ENCODE measurements at places on chromosomes 2 and 18.

- no peak for DNase-seq
Measured at GRCh38 chr2:114009205-114009944, 119.5 kb downstream of the ACTR3 start.

DNA sequence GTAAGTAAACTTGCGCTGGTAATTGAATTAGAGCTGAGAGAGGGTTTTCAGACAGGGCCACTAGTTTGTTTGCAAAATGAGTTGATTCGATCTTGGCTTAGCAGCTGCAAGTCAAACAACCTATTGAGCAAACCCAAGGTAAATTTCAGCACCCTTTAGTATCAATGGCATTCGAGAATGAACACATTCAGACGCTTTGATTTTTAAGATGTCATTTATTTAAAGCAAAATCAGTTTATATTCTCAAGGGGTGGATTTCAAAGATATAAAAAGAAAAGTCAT lies 44.2 kb downstream of the TGIF1 start:
- no peak for DNase-seq

- DNase-seq = no peak
Measured at GRCh38 chr2:211328126-211328525, 771.7 kb downstream of the CPS1 start.

- no peak for DNase-seq
Measured at GRCh38 chr2:144248350-144249034, 271.4 kb downstream of the ZEB2 start.

- no peak for DNase-seq
Measured at GRCh38 chr2:111617299-111618225, 266.4 kb downstream of the ANAPC1 start.

DNA sequence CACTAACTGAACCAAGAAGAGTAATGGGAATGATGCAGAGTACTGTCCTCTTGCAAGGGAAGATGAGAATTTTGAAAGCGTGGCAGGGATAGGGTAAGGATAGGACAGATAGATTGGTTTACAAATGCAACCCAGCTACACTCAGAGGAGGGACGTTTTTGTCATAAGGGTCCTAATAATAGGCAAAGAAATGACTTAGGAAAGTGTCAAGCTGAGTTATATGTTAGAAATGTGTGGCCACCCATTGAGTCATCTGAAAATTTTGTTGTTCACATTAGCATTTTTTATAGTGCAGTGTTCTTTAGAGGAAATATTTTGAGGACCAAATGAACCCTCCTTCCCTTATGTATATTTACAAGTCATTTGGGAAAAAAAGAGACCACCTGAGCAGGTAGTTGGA lies 137.5 kb downstream of the PHLPP1 start:
- DNase-seq = no peak

DNA sequence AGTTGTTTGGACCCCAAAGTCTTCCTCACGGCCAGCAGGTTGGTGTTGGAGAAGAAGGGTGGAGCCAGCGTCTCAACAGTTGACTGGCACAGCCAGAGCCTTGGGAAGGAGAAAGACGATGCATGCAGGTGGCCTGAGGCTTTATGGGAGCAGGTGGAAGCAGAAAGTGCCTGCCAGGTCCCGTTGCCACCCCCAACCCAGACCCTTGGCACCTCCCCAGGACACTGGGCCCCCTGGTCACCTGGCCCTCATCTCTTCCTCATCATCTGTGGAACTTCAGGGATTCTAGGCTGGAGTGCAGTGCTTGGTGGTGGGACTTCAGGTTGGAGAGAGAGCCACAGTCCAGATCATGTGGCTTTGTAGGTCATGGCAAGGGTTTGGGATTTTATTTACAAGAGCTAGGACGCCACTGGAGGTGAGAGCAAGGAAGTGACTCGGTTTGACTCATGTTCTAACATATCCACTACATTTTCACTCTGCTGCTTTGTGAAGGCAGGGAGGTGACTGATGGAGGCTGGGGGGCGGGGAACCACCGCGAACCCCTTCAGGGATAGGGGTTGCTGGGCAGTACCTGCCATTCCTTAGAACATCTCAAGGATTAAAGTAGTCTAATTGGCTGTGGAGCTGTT lies 62.5 kb upstream of the B3GNT7 start:
- no peak for DNase-seq

DNA sequence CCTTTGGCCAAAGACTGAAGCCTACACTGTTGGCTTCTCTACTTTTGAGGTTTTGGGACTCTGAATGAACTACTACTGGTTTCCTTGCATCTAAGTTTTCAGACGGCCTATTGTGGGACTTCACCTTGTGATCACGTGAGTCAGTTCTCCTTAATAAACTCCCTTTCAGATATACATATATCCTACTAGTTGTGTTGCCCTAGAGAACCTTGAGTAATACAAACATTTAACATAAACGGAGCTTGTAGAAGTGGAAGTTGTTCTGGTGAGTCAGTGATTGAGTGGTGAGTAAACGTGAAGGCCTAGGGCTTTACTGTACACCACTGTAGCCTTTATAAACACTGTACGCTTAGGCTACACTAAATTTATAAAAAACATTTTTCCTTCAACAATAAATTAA lies 107.2 kb upstream of the CDH2 start:
- no peak for DNase-seq

DNA sequence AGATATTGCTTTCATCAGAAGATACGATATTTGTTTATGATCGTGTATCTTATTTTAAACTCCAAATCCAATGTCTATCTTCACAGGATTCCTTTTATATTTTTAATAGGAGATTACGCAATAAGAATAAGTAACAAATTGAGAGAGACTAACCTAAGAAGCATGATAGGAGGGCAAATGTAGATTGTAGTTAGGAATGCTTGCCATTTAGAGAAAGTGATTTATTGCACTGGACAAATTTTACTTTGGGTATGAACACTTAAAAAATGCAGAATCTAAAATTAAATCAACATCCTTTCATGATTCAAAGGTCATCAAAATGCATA lies 563.4 kb upstream of the POU3F3 start:
- no peak for DNase-seq

DNA sequence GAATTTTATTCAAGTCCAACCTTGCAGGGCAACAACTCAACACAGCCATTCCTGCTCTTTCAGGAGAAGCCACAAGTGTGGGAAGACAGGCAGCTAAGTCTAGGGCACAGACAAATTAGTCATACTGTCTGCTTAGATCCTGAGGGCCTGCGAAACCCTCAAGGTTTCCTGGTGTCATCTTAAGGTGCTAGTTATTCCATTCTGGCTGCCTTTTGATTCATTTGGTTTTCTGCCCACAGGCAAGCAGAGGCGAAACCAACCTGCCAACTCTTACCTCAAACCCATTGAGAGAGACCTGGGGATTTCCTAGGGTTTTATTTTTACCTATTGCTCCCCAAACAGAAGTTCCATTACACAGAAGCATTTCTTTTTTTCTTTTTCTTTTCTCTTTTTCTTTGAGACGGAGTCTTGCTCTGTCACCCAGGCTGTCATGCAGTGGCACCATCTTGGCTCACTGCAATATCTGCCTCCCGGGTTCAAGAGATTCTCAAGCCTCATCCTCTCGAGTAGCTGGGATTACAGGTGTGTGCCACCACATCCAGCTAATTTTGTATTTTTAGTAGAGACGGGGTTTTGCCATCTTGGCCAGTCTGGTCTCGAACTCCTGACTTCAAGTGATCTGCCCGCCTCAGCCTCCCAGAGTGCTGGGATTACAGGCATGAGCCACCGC lies 23.7 kb upstream of the SCYGR1 start:
- DNase-seq = no peak

DNA sequence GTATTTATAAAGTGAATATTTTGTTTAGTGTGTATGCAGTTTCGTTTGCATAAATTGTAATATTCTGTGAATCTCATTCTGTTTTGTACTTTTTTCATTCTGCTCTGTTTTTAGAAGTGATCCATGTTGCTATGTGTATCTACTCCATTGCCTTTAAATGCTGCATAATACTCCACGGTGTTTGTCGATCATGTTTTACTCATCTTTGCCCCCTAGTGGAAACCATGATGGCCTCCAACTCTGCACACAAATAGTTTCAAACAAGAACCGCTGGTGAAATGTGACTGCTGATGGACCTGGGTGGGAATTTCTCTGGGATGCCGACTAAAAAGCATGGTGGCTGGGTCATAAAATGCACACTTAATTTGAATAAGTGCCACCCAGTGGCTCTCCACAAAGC lies 32.0 kb upstream of the SKOR2 start:
- no peak for DNase-seq

- no peak for DNase-seq
Measured at GRCh38 chr2:133847591-133847990, 279.3 kb upstream of the NCKAP5 start.

GRCh38 chr2:196293751-196294515 lies 122.6 kb upstream of the STK17B start:
- no peak for DNase-seq

DNA sequence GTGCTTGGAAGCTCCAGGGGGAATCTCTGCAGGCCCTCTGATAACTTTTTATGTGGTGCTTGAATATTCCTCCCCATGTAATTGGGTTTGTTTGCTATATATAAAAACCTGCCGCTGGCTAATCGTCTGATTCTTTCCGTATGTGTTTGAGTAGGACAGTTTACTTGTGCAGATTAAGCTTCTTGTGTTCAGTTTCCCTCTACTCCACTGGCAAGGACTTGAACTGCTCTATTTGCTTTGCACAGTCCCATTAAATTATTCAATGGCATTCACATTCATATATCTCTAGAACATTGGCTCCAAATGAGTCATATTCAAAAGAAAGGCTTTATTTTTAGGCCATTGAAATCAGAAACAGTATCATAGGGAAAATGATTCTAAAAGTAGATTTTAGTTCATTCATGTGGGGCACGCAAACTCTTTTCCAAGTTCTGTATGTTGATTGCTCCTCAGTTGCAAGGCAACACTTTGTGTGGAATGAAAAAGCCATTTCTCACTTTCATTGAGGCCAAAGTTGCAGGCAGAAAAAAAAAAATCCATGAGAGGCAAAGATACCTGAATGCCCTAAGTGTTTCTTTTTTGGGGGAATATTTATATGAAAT lies 1682.3 kb upstream of the PIK3C3 start:
- no peak for DNase-seq

- DNase-seq = no peak
Measured at GRCh38 chr2:5093056-5093455, 599.1 kb upstream of the SOX11 start.

DNA sequence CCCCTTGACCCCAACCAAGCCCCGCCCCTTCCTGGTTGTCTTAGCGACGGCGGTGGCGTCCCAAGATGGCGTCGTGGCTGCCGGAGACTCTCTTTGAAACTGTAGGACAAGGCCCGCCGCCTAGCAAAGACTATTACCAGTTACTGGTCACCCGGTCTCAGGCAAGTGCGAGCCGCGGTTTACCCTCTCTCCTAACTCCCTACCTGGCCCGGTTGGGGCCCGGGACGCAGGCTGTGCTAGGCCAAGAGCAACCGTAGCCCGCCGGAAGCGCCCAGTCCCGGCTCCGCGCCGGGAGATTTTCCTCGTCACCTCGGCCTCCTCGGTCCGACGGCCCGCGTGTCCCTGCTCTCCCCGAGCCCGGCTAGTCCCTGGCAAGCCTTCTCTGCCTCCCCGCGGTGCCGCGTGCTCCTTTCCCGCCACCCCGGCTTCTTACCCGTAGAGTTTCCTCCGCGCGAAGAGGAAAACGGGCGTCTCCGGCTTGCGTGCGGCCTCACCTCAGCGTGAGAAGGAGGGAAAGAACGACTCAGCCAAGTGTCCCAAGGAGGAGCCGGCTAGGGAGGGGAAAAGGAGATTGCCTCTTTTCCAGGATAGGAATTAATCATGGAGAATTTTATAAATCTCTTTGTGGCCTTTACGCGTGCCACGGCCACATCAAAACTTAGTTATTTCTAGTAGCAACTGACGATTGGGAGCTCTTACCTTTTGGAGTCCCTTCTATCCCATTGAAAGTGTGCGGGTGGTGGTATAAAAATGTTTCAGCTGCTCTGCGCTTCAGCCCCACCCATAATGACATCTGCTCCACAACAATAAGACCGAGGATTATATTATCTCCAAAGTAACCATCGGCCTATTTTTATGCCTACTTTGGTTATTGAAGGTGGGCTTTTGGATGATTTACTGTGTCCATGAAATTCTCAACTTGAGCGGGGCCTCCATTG lies at the start of gene FBXO36:
Gene FBXO36 (plus strand): TSS at position 55 of the 938 bp plus-strand sequence. CDS start 11 bp downstream, at position 66.
- DNase-seq = peak; percentile 88

DNA sequence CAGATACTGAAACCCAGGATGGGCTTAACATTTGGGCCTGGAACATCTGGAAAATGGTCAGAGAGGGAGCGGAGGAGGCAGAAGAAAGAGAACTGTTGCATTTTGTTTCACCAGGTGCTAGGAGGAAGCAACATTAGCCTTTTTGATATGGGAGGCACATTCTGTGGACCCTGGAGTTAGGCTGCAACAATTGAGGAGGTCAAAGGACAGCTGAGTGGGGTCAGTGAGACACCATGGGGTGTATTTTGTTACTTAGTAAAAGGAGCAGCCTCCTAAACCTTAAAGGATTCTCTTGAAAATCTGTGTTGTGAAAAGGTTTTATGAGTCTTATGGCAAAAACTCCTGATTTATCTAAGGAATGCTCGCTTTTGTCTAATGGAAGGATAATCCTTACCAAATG lies 124.9 kb downstream of the GREB1L start:
- no peak for DNase-seq

- DNase-seq = no peak
Measured at GRCh38 chr2:120225549-120226065, 2.4 kb upstream of the TMEM185B start.

GRCh38 chr2:237542001-237542704 lies 24.2 kb upstream of the PRLH start:
- no peak for DNase-seq

DNA sequence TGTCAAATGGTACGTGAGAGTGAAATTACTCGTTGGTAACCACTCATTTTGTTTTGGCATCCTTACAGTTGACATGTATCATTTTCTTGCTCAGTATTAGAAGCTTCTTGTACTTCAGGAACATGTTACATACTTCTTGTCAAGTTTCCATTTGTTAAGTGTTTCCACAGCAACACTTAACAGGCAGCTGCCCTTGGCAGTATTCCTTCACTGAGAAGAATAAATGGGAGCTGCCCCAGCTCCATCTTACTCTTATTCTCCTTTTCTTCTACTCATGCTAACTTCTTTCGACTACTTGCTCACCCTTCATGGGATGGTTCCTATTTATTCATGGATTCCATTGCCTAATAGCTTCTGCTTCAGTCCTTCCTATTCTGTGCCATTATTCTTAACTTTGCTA lies 60.1 kb upstream of the TUBA3E start:
- no peak for DNase-seq

- no peak for DNase-seq
Measured at GRCh38 chr18:9685615-9685890, 22.5 kb upstream of the RAB31 start.

DNA sequence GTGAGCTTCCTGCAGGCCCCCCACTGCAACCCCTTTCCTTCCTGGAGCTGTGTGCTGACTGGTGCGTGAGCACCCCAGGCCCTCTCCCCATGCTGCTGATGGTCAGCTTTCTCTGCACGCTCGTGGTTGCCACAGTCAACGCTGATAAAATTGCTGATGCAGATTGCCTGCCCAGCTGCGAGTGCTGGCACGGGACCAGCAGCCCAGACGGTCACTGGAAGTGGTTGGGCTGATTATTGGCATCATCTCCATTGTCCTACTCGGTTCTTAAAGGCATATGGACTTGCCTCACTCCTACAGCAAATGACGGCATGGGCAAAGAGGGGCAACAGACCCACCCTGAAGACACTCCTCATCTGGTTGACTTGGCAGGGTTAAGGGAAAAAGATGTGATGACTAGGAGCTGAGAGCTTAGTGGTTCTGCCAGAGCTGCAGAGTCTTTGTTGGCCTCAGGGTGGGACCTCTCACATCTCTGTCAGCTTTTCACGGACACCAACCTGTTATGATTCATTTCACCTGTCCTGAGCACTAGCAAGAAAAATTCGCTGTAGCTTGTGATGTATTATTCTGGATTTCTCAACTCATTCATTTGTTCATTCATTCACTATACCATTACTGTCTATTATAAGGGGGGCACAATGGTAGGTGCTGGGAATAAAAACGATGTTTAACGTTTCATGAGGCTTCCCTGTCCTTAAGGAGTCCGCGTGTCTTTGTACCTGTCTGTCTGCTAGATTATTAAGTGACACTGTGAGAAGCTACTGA lies 38.4 kb downstream of the PAX8 start:
- DNase-seq = no peak

Data from activated gamma-delta T cell treated with Interleukin-2 at 50 U/mL for 16 hours (primary cell).